Central memory CD4-positive, alpha-beta T cell (primary cell): ENCODE measurements at places on chromosomes 3 and 15.

- DNase-seq: no peak
These were observed 10.7 kb downstream of the B2M start for GRCh38 chr15:44722011-44722410.

- DNase-seq: no peak
These were observed 392.2 kb downstream of the KCNH8 start for GRCh38 chr3:19540464-19540863.

- no peak for DNase-seq
These were observed 116.7 kb upstream of the MRPS22 start for GRCh38 chr3:139227165-139227564.

- DNase-seq: peak; percentile 23
These were observed 79.2 kb downstream of the ABHD5 start for GRCh38 chr3:43769885-43770425.

DNA sequence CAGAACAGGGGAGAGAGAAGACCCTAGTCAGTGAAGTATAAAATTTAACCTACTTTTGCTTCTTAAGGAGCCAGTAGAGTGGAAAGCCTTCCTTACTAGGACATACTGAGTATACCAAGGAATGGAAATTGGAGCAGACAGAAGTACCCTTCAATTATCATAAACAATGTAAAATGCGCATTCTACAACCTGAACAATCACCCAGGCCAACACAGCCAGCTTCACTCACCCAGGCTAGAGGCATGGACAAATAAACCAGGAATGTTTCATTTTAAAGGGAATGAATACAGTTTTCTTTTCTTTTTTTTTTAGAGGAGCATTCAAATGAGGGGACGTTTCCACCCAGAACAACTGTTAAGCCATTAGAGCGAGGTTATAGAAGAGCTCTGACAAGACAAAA lies 41.9 kb upstream of the PLXND1 start:
- no peak for DNase-seq

GRCh38 chr3:184203526-184203925 lies 17.5 kb downstream of the ABCF3 start:
- DNase-seq: no peak

- no peak for DNase-seq
These were observed 200.6 kb upstream of the ROBO1 start for GRCh38 chr3:79968418-79968817.
